ENCODE measurements at places on chromosomes 13 and 19.

DNA sequence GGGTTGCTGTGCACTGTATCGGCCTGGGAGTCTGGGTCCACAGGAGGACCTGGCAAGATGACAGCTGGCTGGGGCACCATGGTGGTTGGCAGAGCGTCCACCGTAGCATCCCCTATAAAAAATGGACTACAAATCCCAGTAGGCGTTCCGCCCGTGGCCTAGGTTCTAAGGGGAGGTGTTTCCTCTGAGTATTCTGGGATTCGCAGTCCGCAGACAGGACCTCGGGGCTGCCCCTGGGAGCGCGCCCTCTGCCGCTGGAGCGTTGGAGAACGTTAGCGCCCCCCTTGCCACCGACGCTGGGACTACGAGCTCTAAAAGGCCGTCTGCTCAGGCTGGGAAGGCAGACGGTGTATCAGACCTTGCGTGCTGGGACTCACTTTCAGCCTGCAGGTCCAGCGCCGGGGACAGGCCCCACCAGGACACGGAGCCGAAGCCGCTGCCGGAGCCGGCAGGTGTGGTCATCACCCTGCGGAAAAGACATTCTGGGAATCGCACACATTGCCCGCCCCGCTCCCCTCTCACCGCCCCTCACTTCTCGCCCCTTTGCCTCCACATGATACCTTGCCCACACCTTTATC lies 372 bp downstream of the DNAAF3 start:
- no peak for DNase-seq

DNA sequence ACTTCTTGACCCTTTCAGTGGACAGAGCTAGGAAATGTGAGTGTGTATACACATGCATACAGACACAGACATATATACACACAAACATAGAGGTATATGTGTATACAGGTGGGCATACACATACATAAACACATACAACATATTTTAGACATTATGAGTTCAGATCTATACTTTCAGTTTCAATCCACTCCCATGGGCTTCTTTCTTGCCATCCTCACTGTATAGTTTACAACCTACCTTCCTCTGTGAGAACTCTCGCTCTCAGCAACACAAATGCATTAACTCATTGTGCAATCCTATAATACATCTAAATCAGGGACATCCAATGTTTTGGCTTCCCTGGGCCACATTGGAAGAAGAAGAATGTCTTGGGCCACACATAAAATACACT lies 21.2 kb upstream of the SCEL start:
- DNase-seq = no peak

DNA sequence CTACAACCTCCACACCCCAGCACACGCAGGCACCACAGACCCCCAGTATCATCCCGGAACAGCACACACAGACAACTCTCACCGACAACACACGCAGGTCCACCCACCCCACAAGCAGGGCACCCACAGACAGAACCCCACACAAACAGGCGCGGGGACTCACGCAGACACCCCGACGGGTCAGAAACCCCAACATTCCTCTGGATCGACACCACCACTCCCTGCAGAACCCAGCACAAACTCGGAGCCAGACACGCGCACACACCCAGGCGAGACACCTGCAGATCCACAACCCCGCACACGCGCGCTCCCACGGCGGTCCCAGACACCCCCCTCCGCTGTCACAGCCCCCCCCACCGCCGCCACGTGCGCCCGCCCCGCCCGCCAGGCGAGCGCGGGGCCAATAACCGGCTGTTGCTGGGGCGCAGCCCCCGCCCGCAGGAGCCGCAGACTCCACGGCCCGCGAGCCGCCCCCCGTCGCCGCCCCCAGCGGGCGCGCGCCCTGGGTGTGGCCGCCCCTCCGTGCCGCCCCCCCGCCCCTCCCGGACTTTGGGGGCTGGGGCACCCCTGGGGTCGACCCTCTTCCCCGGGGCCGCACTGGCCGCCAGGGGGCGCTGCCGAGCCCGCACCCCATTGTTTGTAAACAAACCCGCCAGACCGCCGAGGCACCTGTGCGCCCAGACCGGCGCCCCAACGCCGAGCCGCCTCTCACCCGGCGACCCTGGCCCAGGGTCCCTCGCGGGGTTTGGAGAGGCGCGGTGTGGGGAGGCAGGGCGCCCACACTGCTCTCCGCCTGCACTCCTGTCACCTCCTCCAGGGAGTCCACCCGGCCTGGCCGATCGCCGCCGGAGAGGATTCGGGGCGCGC lies 712 bp downstream of the BBC3 start:
- DNase-seq = no peak

GRCh38 chr19:33066543-33066942 lies 1.9 kb upstream of the RHPN2 start:
- DNase-seq = no peak

DNA sequence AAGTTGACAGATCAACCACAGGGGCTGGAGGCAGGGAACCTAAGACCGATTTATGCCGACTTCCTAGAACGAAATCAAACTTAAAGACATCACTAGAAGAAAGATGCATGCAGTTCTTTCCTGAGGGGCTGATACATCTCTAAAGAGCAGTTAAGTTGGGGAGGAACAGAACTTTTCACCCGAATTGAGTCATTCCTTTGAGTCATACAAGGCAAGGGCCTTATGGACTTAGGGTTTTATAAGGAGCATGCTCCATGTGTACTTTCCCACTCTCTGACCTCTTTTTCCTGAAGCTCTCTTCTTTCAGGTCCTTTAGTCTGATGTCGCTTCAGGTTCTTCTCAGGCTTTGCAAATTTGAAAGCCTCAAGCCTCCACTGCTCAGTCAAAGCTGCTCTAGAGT lies 7.9 kb upstream of the FBXL3 start:
- no peak for DNase-seq

- DNase-seq = no peak
Observed at GRCh38 chr19:45361608-45362007, 8.8 kb downstream of the ERCC2 start.

DNA sequence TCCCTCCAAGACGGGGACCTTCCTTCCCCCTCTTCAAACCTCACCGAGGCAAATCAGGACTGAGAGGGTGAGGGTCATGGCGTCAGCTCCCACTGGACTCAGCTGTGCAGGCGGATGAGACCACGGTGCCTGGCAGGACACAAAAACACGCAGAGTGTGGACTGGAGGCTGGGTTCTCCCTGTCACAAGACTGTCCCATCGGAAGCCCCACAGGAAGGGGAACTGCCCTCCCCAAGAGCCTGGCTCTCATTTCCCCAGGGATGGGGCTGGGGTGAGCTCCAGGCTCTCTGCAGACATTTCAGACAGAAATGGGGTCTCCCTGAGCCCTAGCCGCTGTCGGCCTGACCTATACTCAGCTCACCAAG lies at the start of gene LILRB5:
TSS of gene LILRB5 (minus strand) at position 158 of the 365 bp plus-strand sequence. CDS start at position 78, 80 bp downstream.
- no peak for DNase-seq

- DNase-seq = no peak
Observed at GRCh38 chr19:6044056-6044805, 66.1 kb downstream of the RFX2 start.

Measured in prostate gland (tissue), 2 donors.